BJ (cell line): ENCODE measurements at places on chromosomes 7 and 10. TPM values are rescaled to one million over a fixed set of nuclear protein-coding genes. Genes with fewer than 3 reads are reported as not detected.

CFAP43 gene
- polyA plus RNA-seq, result 0.05 and 0.11 TPM in 2 replicates

TNRC18 gene
- 18.1 and 20.1 TPM in 2 replicates for polyA plus RNA-seq

MEOX2 gene
- polyA plus RNA-seq, result not detected in 2 replicates

RNF133 gene
- not detected in 2 replicates for polyA plus RNA-seq

EBLN1 gene
- polyA plus RNA-seq, result not detected in 2 replicates

HACD1 gene
- polyA plus RNA-seq, result 45.4 and 113 TPM in 2 replicates

VPS37D gene
- polyA plus RNA-seq, result 2.2 and 3.3 TPM in 2 replicates

TMEM176A gene
- polyA plus RNA-seq, result not detected in 2 replicates

EEPD1 gene
- polyA plus RNA-seq, result 1.6 and 2.5 TPM in 2 replicates

ACSM6 gene
- polyA plus RNA-seq, result not detected in 2 replicates

CTAGE4 gene
- 0.91 and 0.98 TPM in 2 replicates for polyA plus RNA-seq

SEC61A2 gene
- 6.8 and 8.5 TPM in 2 replicates for polyA plus RNA-seq

AKAP9 gene
- polyA plus RNA-seq, result 7.4 and 13.6 TPM in 2 replicates

TRIM50 gene
- polyA plus RNA-seq, result not detected in 2 replicates

PRSS37 gene
- not detected in 2 replicates for polyA plus RNA-seq

CTAGE8 gene
- polyA plus RNA-seq, result 0.21 and 0.54 TPM in 2 replicates

RSPH10B2 gene
- polyA plus RNA-seq, result 0.09 TPM in 1 of 2 replicates, not detected in the other

FANK1 gene
- polyA plus RNA-seq, result 1.8 and 2.4 TPM in 2 replicates

SPDYE16 gene
- not detected in 2 replicates for polyA plus RNA-seq

INA gene
- polyA plus RNA-seq, result 8.5 and 9.4 TPM in 2 replicates

R3HCC1L gene
- polyA plus RNA-seq, result 5.6 and 11.6 TPM in 2 replicates

APBB1IP gene
- polyA plus RNA-seq, result 4.3 and 5.6 TPM in 2 replicates

GPRIN2 gene
- polyA plus RNA-seq, result 0.04 TPM in 1 of 2 replicates, not detected in the other

SPDYE1 gene
- not detected in 2 replicates for polyA plus RNA-seq

MACROH2A2 gene
- polyA plus RNA-seq, result 2.7 TPM in 2 replicates

ADGRA1 gene
- polyA plus RNA-seq, result not detected in 2 replicates

LHFPL3 gene
- not detected in 2 replicates for polyA plus RNA-seq

PRPS1L1 gene
- not detected in 2 replicates for polyA plus RNA-seq

COL17A1 gene
- 0.01 and 0.02 TPM in 2 replicates for polyA plus RNA-seq

SCART1 gene
- polyA plus RNA-seq, result 0.89 and 1.3 TPM in 2 replicates

AKR1C4 gene
- polyA plus RNA-seq, result not detected in 2 replicates

TSC22D4 gene
- 9.7 and 20.7 TPM in 2 replicates for polyA plus RNA-seq

TMEM139 gene
- 0.11 and 0.15 TPM in 2 replicates for polyA plus RNA-seq

PSAP gene
- polyA plus RNA-seq, result 1,482 and 1,979 TPM in 2 replicates

PLPP4 gene
- 30.1 and 35.4 TPM in 2 replicates for polyA plus RNA-seq

MRC1 gene
- not detected in 2 replicates for polyA plus RNA-seq

H2BK1 gene
- not detected in 2 replicates for polyA plus RNA-seq

TMEM176B gene
- not detected in 2 replicates for polyA plus RNA-seq

LRIT1 gene
- not detected in 2 replicates for polyA plus RNA-seq

TMEM236 gene
- 0.02 and 0.04 TPM in 2 replicates for polyA plus RNA-seq

IDI2 gene
- not detected in 2 replicates for polyA plus RNA-seq

MYOZ1 gene
- polyA plus RNA-seq, result 8.3 and 9.6 TPM in 2 replicates

TBX20 gene
- not detected in 2 replicates for polyA plus RNA-seq

BAIAP2L1 gene
- polyA plus RNA-seq, result 8.8 and 11.4 TPM in 2 replicates

PLCE1 gene
- polyA plus RNA-seq, result 3.3 and 3.7 TPM in 2 replicates

ETV1 gene
- polyA plus RNA-seq, result 4.1 and 5.4 TPM in 2 replicates

ANKRD61 gene
- 0.31 and 0.40 TPM in 2 replicates for polyA plus RNA-seq

NEUROG3 gene
- polyA plus RNA-seq, result not detected in 2 replicates

CCDC71L gene
- 39.3 and 47.6 TPM in 2 replicates for polyA plus RNA-seq

PRKRIP1 gene
- 11.9 and 14.3 TPM in 2 replicates for polyA plus RNA-seq

CUBN gene
- polyA plus RNA-seq, result 0.39 TPM in 2 replicates

GIMAP5 gene
- polyA plus RNA-seq, result not detected in 2 replicates

TYW1B gene
- polyA plus RNA-seq, result 0.37 and 0.66 TPM in 2 replicates

GATA3 gene
- polyA plus RNA-seq, result 0.06 and 0.09 TPM in 2 replicates

LOXL4 gene
- 67.9 and 75.5 TPM in 2 replicates for polyA plus RNA-seq

GRM3 gene
- not detected in 2 replicates for polyA plus RNA-seq

C10orf90 gene
- polyA plus RNA-seq, result not detected in 2 replicates

CHRM2 gene
- 27.0 and 30.1 TPM in 2 replicates for polyA plus RNA-seq
